Fibroblast of the conjunctiva (primary cell): ENCODE measurements at places on chromosomes 11 and 22.

GRCh38 chr11:46676436-46677158, 23.8 kb downstream of the ARHGAP1 start:
- DNase-seq: no peak

GRCh38 chr11:132101881-132102280, 731.5 kb downstream of the NTM start:
- no peak for DNase-seq

GRCh38 chr11:69926376-69927050, 107.3 kb upstream of the FGF3 start:
- no peak for DNase-seq

DNA sequence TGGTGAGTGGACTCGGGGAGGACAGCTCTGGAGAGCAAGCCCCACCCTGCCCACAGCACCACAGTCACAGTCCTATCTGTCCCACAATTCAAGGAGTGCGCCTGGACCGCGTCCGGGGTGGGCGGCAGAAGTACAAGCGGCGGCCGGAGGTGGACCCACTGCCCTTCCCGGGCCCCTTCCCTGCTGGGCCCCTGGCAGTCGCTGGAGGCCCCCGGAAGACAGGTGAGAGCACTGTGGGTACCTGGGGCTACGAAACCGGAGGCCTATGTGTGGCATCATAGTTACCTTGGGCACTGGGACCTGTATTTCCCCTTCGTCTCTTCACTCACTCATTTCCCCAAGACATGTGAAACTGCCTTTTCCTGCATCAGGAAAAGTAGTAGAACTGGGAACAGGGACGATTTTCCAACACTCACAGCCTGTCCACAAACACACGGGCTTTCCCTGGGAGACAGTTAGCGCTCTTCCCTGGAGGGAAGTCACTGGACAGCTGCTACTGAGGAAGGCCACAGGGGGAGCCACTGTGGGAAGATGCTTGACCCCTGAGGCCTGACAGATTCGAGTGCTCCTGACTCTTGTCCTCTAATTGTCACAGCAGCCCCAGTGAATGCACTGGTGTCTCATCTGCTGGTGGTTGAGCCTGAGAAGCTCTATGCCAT, 3.1 kb downstream of the TRMT112 start:
- DNase-seq: no peak

DNA sequence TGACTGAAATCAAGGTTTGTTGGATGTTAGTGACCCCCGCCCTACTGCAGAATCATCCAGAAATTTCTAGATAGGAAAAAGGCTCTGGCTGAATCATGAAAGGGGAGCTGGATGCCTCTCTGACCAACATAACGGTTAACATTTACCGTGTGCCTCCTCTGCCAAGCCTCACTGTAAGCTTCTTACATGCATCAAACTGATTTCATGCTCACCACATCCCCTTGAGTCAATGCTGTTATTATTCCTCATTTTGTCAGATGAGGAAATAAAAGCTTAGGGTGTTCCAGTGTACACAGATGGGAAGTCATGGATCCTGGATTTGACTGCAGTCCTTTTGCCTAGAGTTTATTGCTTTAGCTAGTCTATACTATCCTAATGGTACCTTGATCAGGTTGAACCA, 5.9 kb upstream of the HMOX1 start:
- no peak for DNase-seq

DNA sequence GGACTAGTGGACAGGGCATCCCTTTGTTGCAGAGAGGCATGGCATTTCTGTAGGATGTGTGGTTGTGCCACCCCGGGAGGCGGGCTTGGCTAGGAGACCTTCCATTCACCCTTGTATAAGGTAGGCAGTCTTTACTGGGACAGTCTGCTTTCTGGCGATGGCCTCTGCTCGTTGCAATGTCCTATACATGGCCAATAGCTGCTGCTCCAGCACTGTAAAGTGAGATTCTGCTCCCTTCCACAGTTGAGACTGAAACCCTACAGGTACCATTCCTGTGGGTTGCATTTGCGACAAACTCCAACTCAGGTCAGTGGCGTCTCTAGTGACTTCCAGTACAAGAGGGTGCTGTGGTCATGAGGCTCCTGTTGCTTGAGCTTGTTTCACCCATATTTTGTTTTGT, 20.4 kb upstream of the APOL3 start:
- DNase-seq: no peak

DNA sequence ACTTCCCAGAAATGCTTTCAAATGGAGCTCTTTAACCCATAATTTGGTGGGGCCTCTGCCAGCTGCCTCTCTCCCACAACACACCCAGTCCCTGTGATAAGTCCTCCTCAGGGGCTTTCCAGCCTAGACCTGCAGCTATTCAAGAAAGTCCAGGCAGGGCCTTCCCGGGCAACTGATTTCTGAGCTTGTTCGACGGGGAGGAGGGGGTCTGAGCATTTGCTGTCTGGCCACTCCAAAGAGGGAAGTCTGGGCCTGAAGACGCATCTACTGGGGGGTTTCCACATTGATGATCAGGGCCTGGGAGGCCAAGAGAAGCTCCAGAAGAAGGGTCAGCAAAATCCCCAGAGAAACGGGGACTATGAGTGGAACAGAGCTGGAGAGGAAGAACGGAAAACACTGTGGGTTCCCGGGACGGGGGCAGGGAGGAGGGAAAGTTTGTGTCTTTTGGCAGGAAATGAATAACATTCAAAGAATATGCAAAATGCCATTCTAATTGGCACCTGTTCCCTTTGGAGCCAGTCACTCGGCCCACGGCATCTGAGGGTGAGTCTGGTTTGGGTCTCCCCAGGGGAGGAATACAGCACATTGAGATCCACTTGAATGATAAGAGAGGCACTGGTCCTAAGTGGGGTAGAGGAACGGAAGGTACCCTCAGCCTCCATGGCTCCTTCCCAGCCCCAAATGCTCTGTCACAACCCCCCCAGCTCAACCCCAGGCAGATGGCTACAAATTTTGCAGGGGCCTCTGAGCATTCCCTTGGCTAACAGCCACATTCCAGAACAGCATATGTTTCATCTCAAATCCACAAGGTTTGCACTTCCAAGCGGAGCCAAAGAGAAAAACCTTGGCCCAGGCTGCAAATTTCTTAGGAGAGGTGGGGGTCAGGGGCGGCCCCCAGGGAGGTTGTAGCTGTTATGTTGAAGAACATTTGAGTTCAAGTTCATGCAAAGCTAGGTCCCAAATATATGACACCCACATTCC, 72.0 kb downstream of the RPUSD4 start:
- DNase-seq: peak; percentile 37

- no peak for DNase-seq
Observed at GRCh38 chr11:73382747-73383146, 6.5 kb downstream of the RELT start.
